ENCODE measurements at places on chromosomes 13 and 19.

DNA sequence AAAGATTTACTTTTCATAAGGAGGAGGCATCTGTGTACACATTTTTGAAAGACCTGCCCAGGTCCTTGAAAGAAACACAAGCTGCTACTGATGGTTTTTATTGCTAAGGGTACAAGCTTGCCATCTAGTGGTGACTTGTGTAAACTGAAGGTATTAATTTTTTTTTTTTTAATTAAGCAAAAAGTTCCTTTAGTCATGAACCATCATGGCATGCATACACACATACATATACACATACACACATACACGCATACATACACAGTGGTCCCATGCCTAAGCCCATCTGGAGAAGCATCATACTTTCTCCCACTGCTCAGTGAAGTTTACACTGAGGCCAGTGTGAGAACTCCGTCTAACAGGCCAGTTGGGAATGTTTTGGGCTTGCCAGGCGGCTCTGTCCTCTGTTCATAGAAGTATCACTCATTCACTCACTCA is 312.5 kb downstream of the DCLK1 start:
- no peak for DNase-seq

DNA sequence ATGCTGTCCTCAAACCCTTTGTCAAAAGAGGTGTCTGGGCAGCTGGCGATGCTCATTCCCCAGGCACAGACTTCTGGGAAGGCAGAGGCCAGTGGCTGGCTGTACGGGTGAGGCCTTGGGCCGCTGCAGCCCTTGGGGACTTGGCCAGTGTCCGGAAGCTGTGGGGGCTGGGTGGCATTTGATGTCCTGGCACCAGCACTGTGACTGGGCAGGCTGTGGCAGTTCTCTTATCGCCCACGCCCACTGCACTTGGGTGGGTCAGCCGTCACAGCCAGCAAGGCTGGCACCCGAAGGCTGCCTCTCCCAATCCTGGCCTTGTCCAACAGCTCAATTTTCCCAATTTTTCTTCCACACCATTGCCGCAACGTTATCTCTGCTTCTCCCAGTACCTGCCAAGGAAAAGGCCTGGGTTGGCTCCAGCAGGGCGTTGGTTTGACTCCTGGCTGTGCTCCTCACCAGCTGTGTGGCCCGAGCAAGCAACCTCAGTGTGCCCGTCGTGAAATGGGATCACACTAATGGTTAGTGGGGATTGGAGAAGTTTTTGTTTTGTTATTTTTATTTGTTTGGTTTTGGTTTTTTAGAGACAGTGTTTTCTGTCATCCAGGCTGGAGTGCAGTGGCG is 12.7 kb upstream of the SLC44A2 start:
- no peak for DNase-seq

DNA sequence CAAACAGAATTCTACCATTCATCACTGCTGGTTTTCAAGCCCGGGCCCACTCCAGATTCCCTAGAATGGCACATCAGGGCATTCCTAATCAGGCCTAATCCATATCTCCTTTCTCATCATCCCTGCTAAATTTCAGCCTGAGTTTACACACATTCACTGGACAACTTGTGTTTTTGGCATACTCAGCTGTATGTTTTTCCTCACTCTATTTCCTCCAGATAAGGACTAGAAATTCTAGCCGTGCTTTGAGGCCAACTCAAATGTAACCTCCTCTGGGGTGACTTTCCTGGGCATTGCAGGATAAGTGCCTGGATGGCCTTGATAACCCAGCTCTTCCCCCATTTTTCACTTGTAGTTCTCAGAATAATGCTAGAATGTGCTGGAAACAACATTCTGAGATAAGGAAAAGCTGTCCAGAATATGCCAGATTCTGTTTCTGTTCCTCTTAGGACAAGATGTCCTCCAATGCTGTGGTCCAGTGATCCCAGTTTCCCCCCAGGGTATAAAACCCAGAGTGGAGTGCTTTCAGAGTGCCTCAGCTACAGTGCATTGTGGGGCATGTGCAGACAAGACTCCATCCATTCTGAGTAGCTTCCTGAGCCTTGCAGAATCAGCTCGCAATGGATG is 66.9 kb upstream of the CLDN10 start:
- DNase-seq: no peak

GRCh38 chr13:28204043-28204442 is 65.7 kb downstream of the PAN3 start:
- no peak for DNase-seq

Measured in NCI-H1436 treated with DMSO at 0.1 percent for 48 hours (cell line).